ENCODE measurements at places on chromosomes 1 and 21.
A peak's percentile ranks its signal among the peaks of the same experiment; 100 is the strongest.

GRCh38 chr21:38359090-38359489, 102.3 kb downstream of the KCNJ15 start:
- no peak for DNase-seq

DNA sequence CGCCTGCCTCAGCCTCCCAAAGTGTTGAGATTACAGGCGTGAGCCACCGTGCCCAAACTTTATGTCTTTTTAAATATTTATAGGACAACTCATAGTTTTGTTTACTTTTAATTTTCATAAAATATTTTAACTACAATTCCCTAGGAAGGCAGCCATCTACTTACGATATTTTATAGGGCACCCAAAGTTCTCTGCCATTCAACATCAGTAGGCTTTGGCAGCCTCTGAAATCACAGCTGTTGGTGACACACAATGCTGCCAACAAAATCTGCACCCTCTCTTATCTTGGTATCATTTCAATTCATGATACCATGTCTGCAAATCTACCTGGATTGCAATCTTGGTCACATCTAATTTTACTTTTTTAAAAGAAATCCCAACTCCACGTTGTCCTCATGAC, 27.1 kb upstream of the ERO1B start:
- no peak for DNase-seq

DNA sequence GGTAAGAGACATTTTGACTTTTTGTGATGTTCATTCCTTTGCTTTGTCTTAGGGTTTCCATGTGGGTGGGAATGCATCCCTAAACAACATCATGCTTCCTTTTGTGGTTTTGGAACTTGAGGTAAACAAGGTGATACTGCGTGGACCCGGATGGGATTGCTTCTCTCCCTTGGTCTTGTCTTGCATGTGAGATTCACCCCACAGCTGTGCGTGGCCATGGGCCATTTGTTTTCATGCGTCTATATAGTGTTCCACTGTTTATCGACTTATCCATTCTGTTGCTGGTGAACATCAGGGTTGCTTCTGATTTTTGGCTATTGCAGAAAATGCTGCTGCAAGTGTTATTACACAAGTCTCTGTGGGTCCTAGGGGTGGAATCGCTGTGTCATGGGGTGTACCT, 21.1 kb downstream of the CRYAA start:
- DNase-seq: no peak

DNA sequence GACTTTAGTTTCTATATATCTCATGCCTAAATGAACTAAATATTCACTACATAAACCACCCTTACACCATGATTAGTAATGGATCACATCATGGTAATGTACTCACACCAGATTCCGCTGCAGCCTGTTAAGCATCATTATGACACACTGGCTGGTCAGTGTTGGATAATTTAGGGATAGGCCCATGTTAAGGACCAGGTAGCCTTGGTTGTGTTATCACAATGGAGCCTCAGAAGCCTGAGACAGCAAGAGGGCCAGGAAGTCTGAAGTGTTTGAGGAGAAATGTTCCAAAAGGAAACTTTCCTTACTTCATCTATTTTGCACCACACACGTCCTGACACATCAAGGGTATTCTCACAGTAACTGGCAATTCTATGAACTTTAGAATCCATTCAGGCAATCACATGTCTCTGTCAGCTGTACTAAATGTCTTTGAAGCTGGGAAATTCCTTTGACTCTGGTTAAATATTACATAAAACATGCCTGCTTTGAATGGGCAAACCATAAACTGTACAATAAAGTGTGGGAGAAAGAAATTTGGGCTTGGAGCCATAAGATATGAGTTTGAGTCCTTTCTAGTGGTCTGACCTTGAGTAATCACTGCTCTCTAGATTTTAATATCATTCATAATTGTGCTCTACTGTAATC, 105.3 kb upstream of the DPT start:
- DNase-seq: no peak

- DNase-seq: no peak
Observed at GRCh38 chr1:20149601-20150325, 10.6 kb downstream of the PLA2G2F start.

DNA sequence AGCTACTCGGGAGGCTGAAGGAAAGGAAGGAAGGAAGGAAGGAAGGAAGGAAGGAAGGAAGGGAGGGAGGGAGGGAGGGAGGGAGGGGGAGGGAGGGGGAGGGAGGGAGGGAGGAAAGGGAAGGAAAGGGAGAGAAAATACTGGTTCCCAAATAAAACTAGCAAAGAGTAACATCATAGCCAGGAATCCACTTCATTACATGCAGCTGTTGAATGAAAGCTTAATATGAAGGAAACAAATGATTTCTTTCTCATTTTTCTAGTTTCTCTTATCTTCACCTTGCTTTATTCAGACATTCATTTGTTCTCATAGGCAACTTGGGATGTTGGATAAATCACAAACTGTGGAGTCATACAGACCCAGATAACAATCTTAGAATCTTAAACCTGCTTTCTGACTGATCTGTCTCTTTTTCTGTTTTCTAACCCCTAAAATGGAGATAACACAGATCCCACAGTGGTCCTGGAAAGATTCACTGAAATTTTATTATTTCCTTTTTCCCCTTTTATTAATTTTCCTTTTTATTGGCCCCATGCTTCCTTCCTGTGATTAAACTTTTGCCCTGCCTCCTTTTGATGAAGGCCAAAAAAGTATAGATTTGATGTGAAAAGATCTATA, 52.5 kb upstream of the USH2A start:
- no peak for DNase-seq

DNA sequence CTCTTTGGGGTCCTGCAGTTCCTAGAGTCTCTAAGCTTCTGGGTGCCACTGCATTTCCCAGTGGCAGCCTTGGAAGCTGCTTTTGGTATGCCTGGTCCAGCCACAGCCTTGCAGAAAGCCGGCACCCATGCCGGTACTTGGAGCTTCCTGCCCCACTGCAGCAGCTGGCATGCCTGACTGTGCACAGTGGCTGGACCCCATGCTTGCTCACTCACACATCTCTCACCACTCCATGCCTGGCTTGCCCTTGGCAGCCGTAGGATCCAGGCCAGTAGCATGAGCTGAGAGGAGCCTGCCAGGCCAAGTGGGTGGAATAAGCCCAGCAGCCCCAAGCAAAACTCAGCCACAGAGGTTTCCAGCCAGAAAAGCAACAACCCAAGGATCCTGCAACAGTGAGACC, 20.3 kb upstream of the FNBP1L start:
- no peak for DNase-seq

- DNase-seq: no peak
Observed at GRCh38 chr1:77632216-77632615, 50.2 kb downstream of the ZZZ3 start.

- DNase-seq: peak; percentile 97
Observed at GRCh38 chr1:109655615-109656519, at the start of gene GSTM4. Gene GSTM4 (plus strand): TSS chr1:109656099. CDS start chr1:109656390, 291 bp downstream.

DNA sequence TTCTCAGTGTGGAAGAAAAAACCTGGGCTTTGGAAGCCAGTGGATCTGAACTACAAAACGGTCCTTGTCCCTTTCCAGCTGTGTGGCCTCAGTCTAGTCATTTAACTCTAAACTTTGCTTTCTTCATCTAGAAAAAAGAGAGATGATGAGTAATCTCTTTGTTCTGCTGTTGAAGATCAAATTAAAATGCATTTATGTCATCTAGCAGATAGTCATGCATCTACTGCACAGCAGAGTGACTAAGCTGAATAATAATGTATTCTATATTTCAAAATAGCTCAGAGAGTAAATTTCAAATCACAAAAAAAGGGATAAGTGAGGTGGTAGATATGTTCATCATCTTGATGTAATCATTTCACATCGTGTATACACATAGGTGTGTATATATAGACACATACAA, 473.2 kb downstream of the DSCAM start:
- no peak for DNase-seq

- DNase-seq: no peak
Observed at GRCh38 chr1:56032096-56032676, 547.2 kb downstream of the PLPP3 start.

DNA sequence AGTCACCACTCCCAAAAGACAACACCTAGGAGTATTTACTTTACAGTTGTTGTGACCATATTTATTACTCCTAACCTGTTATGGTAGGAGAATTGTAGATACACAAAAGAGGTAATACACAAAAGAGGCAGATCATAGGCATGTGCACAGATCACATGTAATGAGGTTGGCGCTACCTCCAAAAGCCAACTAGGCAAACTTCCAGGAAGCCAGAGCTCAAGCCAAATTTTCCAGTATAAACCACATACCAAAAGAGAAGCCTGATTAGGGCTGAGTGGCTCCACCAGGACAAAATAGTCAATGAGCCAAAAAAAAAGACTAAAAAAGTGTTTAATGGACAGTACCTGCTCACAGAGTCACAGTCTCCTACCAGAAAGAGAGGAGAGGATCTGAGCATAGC, 195.0 kb upstream of the PBX1 start:
- DNase-seq: no peak

GRCh38 chr21:17295997-17296396, 216.8 kb upstream of the CXADR start:
- DNase-seq: no peak

- DNase-seq: no peak
Observed at GRCh38 chr1:110945626-110946025, 18.1 kb downstream of the LRIF1 start.
